ENCODE measurements at places on chromosomes 4 and X. TPM values are rescaled to one million over a fixed set of nuclear protein-coding genes. Genes with fewer than 3 reads are reported as not detected.

SSX2 gene
- not detected for polyA plus RNA-seq

SATL1 gene
- not detected for polyA plus RNA-seq

STARD8 gene
- 0.21 TPM for polyA plus RNA-seq

SUPT20HL1 gene
- polyA plus RNA-seq, result not detected

TBC1D19 gene
- 5.8 TPM for polyA plus RNA-seq

SLC25A43 gene
- 3.0 TPM for polyA plus RNA-seq

TMEM154 gene
- polyA plus RNA-seq, result 53.0 TPM

AADAT gene
- not detected for polyA plus RNA-seq

RGN gene
- not detected for polyA plus RNA-seq

TRPC5OS gene
- not detected for polyA plus RNA-seq

GSX2 gene
- polyA plus RNA-seq, result not detected

GLOD5 gene
- polyA plus RNA-seq, result not detected

CT45A1 gene
- polyA plus RNA-seq, result not detected

PCYT1B gene
- polyA plus RNA-seq, result 0.14 TPM

SUV39H1 gene
- 10.8 TPM for polyA plus RNA-seq

FGFBP2 gene
- 0.48 TPM for polyA plus RNA-seq

RCHY1 gene
- 44.4 TPM for polyA plus RNA-seq

FAM184B gene
- polyA plus RNA-seq, result 0.03 TPM

CFAP97 gene
- 77.9 TPM for polyA plus RNA-seq

COL25A1 gene
- not detected for polyA plus RNA-seq

MAGEA10 gene
- polyA plus RNA-seq, result not detected

GABRA4 gene
- polyA plus RNA-seq, result not detected

C4orf50 gene
- not detected for polyA plus RNA-seq

ANK2 gene
- not detected for polyA plus RNA-seq

IRS4 gene
- not detected for polyA plus RNA-seq

ZMAT1 gene
- polyA plus RNA-seq, result 1.9 TPM

GATA1 gene
- not detected for polyA plus RNA-seq

CYTL1 gene
- not detected for polyA plus RNA-seq

USP46 gene
- 1.8 TPM for polyA plus RNA-seq

FAM47E gene
- 0.57 TPM for polyA plus RNA-seq

VCX3A gene
- polyA plus RNA-seq, result not detected

MAGEA11 gene
- not detected for polyA plus RNA-seq

UGT2A1 gene
- not detected for polyA plus RNA-seq

XAGE1A gene
- polyA plus RNA-seq, result not detected

PLP1 gene
- not detected for polyA plus RNA-seq

F8A2 gene
- polyA plus RNA-seq, result not detected

TRMT10A gene
- 4.2 TPM for polyA plus RNA-seq

FHDC1 gene
- polyA plus RNA-seq, result not detected

XG gene
- not detected for polyA plus RNA-seq

ERCC6L gene
- 0.69 TPM for polyA plus RNA-seq

RAB9B gene
- polyA plus RNA-seq, result 0.17 TPM

FAM47A gene
- not detected for polyA plus RNA-seq

LRAT gene
- polyA plus RNA-seq, result not detected

JCHAIN gene
- not detected for polyA plus RNA-seq

PITX2 gene
- not detected for polyA plus RNA-seq

UGT2B11 gene
- not detected for polyA plus RNA-seq

NUDT9 gene
- polyA plus RNA-seq, result 22.2 TPM

ACE2 gene
- not detected for polyA plus RNA-seq

CXXC4 gene
- polyA plus RNA-seq, result not detected

ZCCHC18 gene
- 4.6 TPM for polyA plus RNA-seq

MGAT4D gene
- polyA plus RNA-seq, result not detected

HS3ST1 gene
- 0.08 TPM for polyA plus RNA-seq

MAGEA2 gene
- not detected for polyA plus RNA-seq

TMEM175 gene
- polyA plus RNA-seq, result 17.5 TPM

NSUN7 gene
- polyA plus RNA-seq, result not detected

SHOX gene
- polyA plus RNA-seq, result not detected
